ENCODE measurements at places on chromosomes 11 and 22. TPM values are rescaled to one million over a fixed set of nuclear protein-coding genes. Genes with fewer than 3 reads are reported as not detected.

DNA sequence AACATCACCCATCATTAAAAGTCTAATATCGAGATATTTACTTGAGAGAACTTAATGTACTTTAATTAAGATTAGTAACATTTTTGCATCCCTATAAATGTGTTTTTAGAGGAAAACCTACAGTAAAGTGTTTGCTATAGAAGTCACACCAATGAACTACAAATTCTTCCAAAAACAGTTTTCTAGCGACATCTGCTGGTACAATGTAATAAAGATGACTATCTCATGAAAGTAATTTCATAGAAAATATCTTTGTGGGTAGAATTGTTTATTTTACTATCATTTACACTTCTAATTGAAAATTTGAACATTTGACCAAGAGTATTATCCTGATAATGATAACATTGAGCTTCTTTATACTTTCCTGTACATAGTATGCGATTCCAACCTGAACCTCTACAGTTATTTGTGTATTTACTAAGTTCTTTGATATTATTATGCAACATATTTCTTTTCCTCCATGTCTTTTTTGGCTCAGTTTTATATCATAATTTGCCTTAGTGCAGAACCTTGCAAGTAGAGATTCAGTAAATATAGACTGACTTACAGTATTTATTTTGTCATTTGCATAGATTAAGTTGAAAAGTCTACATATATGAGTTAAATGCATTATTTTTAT lies 252.7 kb downstream of the TMEM135 start:
- DNase-seq = no peak

- no peak for DNase-seq
Observed at GRCh38 chr11:15695096-15695721, 580.5 kb downstream of the INSC start.

DNA sequence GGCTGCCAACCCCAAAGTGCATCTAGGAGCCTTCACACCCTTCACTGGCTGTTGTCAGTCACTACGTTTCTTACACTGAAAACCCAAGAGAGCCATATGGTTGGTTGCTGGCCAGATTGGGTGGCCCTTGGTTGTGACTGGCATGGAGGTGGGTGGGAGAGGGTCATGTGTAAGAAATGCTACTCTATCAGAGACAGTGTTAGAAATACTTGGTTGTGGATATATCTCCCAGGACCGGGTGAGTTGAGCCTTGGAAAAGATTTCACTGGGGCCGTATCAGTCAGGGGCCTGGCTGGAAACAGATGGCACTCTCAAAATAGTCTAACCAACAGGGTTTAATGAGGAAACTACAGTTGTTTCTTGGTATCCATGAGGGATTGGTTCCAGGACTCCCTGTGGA lies 15.2 kb downstream of the ENDOD1 start:
- DNase-seq = no peak

- DNase-seq = no peak
Observed at GRCh38 chr11:83140691-83141455, 16.1 kb upstream of the PCF11 start.

GRCh38 chr22:50621948-50622722 lies 5.8 kb downstream of the ARSA start:
- no peak for DNase-seq

Gene PGA5
- not detected for total RNA-seq

GRCh38 chr11:112355726-112356125 lies 95.1 kb upstream of the PLET1 start:
- DNase-seq = peak; percentile 57

DNA sequence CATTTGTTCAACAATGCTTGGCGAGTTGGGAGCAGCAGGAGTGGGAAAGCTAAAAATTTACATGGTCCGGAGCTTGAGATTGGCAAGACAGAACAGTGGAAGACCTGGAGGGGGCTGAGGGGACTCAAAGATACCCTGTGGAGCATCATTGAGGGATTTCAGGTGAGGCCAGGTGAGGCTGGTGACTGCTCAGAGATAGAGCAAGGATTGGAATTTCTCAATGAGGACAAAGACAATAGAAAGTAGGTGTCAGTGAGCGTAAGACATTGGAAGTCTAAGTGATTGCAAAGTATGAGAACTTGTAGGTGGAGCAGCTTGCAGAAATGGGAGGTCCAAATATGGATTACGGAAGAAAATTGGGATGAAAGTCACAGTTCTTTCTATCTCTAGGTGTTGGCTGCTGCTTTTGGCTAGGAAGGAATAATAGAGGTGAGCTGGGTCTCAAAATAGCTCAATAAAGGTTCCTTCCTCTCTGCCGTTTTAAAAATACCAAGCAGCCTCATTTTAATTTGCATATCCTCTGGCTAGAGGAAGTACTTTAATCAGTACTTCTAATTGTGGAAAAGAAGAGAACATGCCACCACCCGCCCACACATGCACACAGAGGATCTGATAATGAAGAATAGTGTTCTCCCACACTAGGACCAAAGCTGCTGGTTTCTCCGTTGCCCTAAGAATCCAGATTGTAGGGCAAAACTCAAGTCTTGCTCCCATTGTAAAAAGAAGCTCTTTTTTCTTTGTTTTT lies 41.8 kb upstream of the SORL1-AS1 start:
- DNase-seq = no peak

GRCh38 chr11:122788781-122789535 lies 49.3 kb upstream of the CRTAM start:
- no peak for DNase-seq

Gene ROM1
- total RNA-seq = 0.77 TPM
